ENCODE measurements at places on chromosomes 6 and 20.

DNA sequence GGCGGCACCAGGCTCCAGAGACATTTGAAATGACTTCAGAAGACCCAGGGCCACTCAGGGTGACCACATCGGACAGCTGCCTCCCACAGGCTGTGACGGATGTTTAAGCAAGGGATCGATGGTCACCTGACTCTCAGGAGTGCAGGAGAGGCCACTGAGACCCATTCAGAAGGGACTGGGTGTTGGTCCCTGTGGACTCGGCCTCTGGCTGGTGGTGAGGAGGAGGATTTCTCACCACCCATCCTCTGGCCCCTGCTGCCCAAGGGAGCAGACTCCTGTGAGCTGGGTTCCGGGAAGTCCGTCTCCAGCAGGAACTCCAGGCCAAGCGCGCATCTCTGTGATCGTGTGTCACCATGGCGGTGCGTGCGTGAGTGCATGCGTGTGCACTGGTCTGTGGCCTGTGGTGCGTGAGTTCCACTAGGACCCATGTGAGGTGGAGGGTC is 25.5 kb downstream of the NPEPL1 start:
- no peak for DNase-seq

DNA sequence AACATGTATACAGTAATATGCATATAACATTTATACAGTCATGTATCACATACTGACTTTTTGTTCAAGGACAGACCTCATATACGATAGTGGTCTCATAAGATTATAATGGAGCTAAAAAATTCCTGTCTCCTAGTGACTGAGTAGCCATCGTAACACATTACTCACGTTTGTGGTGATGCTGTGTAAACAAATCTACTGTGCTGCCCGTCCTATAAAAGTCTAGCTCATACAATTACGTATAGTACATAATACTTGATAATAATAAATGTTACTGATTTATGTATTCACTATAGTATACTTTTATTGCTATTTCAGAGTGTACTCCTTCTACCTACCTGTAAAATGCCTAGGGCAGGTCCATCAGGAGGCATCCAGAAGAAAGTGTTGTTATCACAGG is 17.4 kb downstream of the SERAC1 start:
- DNase-seq = no peak

- no peak for DNase-seq
Measured at GRCh38 chr20:4151991-4152695, 136.8 kb upstream of the RNF24 start.

GRCh38 chr6:80642452-80642851 is 536.0 kb downstream of the BCKDHB start:
- no peak for DNase-seq

DNA sequence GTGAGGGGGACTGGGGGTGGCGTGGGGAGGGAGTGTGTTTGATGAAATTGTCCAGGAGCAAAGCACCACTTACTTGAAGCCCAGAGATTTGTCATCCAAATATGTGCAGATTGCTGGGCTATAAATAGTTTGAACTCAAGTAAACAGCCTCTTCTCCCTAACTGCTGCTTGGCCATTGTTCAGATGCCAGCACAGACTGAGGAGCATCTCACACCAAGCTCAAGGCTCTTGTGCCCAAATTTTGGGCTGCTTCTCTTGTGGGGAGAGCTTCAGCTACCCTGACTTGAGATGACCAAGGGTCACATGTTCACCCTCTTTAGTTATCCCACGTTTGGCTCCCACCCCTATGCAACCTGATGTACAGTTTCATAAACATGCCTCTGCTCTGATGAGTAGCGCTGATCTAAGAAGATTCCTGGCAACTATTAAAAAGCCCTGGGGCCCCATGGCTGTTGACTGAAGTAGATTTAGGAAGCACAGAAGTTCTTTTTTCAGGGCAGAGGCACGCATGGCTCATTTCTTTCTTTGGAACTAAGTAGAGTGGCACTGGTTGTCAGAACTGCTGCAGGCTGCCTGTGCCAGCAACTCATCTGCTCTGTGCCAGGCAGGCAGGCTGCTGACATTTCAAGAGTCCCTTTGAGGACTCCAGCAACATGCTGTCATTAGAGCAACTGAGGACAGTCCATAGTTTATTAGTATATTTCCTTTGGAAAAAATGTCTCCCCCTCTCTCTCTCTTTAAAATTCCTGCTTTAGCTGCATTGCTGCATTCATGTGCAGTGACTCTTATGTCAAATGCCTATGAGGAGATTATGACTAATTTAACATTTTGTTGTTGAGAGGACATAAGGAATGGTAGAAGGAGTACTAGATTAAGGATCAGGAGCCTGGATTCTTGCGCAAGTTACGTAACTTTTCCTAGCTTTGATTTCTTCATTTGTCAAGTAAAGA is 9.6 kb upstream of the PKIG start:
- no peak for DNase-seq

DNA sequence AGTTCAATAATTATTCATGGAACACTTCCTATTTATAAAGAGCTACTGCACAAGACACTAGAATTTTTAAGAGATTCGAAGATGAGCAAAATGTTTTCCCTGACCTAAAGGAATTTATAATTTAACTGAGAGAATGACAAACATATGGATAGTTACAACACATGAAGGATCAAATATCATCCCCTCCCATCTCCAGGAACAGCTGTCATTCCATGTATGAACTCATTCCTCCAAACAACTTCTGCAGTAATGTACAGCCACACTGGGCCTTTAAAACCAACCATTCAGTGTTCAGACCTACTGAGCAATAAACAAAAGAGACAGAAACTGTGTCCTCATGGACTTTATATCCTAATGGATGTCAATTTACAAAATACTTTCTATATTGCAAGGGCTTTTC is 87.8 kb downstream of the KIF16B start:
- no peak for DNase-seq

DNA sequence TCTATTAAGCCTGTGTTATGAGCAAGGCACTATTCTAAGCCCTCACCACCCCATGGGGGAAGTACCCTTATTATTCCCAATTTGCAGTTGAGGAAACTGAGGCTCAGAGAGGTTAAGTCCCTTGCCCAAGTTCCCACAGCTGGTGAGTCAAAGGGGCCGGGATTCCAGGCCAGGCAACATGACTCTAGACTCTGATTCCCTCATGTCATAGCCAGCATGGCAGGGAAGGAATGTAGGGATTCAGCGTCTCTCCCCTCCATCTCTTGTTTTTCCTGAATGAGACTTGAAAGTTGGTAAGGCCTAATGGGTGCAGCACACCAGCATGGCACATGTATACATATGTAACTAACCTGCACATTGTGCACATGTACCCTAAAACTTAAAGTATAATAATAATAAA is 6.7 kb downstream of the C6orf132 start:
- no peak for DNase-seq

- DNase-seq = no peak
Measured at GRCh38 chr6:21222656-21223055, 370.9 kb upstream of the SOX4 start.

GRCh38 chr6:139271056-139271455 is 20.7 kb downstream of the TXLNB start:
- no peak for DNase-seq

- no peak for DNase-seq
Measured at GRCh38 chr6:106098383-106099234, 12.5 kb downstream of the PRDM1 start.

- no peak for DNase-seq
Measured at GRCh38 chr6:42498473-42499128, 46.9 kb upstream of the TRERF1 start.

GRCh38 chr6:112526594-112526993 is 179.5 kb downstream of the RFPL4B start:
- DNase-seq = no peak

DNA sequence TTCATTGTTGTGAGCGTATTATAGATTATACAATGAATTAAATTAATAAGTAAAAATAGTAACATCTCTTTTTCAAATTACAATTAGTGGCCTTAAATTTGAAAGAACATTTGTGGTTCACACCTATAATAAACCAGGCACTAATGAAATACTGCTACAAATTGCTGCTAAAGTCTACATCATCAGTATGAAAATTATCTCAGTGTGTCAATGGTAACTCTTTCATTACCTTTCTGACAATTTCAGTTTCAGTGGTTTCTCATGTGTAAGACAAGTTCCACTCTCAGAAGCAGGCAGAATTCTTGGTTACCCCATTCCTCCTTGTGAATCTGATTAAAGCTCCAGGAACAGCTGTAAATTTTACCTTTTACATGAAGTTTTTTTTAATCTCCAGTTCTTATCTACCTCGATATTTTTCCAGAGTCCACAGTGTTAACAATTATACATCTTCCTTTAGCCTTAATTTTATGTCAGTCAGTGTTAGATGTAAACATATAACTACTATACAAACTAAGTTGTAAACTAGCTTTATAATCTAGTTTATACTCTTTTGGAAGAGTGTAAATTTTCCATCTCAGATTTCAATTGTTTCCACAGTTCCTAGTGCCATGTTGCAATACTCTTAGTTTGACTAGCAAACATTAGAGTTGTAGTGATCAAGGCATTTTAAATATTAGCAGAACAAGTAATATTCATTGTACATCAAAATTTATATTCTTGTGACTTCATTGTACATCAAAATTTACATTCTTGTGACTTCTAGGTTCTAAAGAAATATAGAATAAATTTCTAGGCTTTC is 1038.4 kb downstream of the EPHA7 start:
- DNase-seq = no peak

GRCh38 chr6:93079061-93079460 is 340.3 kb downstream of the EPHA7 start:
- DNase-seq = no peak

DNA sequence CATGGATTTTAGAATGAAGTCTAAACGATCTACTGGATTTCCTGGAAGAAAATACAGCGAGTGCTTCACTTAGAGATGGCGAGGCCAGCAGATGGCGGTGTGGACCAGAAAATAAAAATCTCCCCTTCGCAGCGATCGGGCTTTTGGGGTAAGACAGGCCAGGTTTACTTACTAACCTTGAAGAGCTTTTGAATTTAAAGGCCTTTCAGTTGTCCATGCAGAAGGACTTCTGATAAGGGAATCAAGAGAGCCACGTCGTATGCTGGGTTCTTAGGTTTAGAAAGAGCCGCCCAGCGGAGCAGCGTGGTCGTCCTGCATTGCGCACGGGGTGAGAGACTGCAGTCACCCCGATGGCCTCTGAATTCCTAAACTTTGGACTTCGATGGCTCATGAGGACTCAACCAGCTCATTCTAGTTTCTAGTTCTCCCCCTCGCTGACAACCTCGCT is 125.2 kb upstream of the RALGAPA2 start:
- peak; percentile 47 for DNase-seq

- DNase-seq = no peak
Measured at GRCh38 chr6:155301867-155302266, 12.4 kb downstream of the TFB1M start.

GRCh38 chr6:111482188-111482958 is 645 bp downstream of the REV3L start:
- peak; percentile 81 for DNase-seq

DNA sequence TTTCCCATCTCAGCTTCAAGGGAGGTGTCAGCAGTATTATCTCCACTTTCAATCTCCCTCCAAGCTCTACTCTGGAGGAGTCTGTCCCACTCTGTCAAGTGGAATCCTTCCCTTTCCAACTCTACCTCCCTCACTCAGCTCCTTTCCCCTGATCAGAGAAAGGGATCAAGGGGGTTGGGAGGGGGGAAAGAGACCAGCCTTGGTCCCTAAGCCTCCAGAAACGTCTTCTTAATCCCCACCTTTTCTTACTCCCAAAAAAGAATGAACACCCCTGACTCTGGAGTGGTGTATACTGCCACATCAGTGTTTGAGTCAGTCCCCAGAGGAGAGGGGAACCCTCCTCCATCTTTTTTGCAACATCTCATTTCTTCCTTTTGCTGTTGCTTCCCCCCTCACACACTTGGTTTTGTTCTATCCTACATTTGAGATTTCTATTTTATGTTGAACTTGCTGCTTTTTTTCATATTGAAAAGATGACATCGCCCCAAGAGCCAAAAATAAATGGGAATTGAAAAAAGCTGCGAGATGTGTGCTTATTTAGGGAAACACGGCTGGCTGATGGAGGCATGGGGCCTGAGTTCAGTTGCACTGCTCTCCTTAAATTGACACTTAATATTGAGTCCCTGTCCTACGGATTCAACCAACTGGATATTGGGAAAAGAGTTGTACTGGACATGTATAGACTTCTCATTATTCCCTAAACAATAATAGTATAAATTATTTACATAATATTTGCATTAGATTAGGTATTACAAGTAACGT is 4.9 kb downstream of the TUBB start:
- no peak for DNase-seq

- DNase-seq = no peak
Measured at GRCh38 chr6:78538002-78538401, 329.3 kb upstream of the IRAK1BP1 start.

DNA sequence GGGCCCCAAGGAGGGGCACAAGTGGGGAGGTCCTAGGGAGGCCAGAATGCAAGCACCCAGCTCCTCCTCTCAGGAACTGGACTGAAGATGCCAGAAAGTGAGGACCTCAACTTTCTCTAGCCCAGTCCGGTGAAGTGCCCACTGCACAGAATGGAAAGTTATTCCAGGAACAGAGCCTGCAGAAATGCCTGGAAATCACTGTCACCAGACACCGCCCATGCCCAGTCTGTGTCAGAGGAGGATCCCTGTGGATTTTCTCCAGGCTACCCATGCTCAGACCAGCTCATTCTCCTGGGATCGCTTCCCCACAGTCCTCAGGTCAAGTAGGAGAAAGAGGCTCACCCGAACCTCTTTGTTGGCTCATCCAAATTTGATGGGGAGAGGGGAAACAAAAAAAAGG is 6.5 kb downstream of the PRPH2 start:
- no peak for DNase-seq

- DNase-seq = no peak
Measured at GRCh38 chr6:133017581-133017980, 203.2 kb downstream of the RPS12 start.

DNA sequence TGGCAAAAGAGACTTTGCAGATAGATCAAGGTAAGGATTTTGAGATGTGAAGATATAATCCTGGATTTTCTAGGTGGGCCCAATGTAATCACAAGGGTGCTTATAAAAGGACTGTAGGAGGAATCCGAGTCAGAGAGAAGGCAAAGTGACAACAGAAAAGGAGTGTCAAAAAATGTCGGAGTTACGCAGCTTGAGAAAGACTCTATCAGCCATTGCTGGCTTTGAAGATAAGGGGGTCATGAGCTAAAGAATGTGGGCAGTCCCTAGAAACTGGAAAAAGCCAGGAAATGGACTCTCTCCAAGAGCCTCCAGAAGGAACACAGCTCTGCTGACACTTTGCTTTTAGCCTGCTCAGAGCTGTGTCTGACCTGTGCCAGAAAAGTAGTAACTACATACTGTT is 8.7 kb upstream of the RWDD1 start:
- DNase-seq = no peak

GRCh38 chr6:100633096-100633777 is 168.5 kb upstream of the SIM1 start:
- DNase-seq = peak; percentile 21

GRCh38 chr6:102813489-102814275 is 1420.2 kb downstream of the GRIK2 start:
- DNase-seq = no peak

DNA sequence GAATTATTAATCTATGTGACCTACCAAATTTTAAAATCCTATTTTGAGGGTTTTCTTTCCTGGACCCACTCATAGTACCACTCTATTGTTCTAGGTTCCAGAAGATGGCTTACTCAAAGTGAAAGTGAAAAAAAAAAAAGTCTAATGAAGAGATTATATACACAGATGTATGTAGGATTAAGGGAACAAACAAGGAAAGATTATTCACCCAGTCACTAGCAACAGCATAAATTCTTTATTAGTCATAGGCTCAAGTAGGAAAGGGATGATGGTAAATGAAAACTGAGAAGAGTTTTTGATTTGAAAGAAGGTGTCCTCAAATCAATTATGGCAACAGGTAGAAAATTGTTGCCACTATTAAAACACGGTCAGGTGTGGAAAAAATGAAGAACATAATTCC is 923.7 kb downstream of the TBC1D32 start:
- peak; percentile 50 for DNase-seq

- peak; percentile 79 for DNase-seq
Measured at GRCh38 chr6:37381579-37381978, 27.8 kb downstream of the RNF8 start.

All from NCI-H774 (cell line).